ENCODE measurements at places on chromosomes 2 and 18.
A peak's percentile ranks its signal among the peaks of the same experiment; 100 is the strongest.

DNA sequence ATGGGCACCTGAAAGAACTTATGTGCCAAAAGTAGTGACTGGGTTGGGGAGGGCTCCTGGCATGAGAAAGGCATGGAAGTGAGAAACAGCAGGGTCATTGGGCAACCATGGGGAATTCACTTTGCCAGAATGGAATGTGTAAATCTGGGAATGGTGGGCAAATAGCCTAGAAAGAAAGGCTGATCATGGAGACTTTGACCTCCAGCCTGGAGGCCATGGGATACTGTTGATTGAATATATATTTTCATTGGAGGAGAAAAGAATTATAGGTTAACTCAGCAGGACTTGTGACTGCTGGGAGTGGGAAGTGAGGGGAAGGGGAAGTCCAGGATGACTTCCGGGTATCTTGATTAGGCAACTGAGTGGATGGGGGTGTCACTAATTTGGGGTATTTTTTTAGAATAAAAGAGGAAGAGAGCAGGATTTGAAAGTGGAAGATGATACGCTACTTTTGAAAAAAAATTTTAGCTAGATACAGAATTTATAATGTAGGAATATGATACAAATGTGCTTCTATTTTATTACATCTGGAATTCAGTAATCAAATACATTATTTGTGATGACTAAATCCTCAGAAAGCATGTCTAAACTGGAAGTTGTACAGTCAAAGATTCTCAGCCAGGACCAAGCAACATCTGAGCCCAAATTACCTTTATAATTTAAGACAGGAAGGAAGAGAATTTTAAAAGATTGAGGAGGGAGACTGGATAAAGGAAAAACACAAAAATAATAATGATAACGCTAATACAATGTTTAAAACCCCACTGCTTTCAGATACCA is 116.2 kb downstream of the GATA6 start:
- no peak for DNase-seq

DNA sequence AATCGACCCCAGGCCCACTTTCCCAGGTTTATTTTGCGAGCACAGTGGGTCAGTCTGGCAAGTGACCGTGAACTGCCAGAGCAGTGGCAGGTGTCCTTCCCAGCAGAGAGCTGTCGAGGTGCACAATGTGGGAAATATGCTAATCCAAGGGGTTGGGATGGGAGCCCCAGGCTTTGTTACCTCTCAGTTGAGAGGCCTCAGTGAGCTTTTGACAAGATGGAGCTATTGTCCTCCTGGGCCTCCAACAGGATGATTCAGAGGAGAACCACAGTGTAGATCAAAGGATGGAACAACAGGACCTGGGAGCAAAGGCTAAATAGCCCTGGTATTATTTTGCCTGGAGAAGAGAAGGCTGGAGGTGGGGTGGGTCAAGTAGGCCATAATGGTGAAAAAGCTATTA is 150.8 kb downstream of the NCKAP5 start:
- no peak for DNase-seq

DNA sequence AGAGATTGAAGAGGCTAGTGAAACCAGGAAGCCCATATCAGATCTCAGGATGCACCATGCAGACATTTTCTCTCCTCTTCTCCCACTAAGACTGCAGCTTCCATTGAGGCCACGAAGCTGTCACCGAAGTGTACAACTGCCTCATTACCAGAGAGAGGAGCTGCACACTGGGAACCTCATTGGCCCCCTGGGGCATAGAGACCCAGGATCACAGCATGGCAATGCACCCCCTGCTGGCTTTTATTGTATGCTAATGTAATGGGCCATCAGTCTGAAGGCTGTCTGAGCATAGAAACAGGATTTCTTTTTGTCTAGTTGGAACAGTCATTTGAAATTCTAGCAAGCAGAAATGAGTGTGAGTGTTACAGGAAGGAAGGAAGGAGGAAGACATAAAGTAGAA is 861.6 kb upstream of the CELF4 start:
- DNase-seq, result peak; percentile 48

GRCh38 chr2:40201425-40201824 is 250.5 kb downstream of the SLC8A1 start:
- no peak for DNase-seq

DNA sequence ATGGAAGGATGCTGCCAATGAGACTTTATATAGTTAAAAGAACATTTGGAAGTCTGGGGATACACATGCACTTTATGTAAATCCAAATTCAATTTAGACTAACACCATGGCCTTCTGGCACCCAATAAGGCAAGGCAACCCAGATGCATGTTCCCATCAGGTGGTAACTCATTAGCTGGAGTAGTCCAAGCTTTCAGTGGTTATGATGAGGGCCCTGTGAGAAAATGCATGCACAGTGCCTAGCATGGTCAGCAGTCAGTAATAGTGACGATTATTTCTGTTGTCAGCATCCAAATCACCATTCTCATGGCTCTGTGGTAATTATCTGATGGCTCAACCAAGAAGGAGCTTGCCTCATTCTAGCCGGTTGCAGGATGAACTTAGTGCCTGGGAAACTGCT is 70.3 kb upstream of the CTLA4 start:
- peak; percentile 60 for DNase-seq
